ENCODE measurements at places on chromosomes 16 and 17.

DNA sequence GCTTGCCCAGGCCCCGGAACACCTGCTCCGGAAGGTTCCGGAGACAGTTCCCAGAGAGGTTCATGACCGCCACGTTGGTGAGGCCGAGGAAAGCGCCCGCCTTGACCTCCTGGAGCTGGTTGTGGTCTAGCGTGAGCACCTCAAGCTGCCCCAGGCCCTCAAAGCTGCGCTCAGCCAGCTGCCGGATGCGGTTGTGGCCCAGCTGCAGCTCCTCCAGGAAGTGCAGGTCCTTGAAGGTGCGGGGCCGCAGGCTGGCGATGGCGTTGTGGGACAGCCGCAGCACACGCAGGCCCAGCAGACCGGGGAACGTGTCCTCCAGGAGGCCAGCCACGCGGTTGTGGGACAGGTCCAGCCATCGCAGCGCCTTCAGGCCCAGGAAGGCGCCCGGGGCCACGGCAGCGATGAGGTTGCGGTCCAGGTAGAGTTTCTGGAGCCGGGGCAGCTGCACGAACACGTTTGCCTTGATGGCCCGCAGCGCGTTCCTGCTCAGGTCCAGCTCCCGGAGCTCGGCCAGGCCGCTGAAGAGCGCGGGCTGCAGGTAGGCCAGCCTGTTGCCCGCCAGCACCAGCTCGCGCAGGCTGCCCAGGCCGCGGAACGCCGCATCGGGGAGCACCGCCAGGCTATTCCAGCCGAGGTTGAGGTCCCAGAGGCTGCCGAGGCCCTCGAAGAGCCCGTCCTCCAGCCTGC is 2.1 kb downstream of the IGFALS start:
- no peak for DNase-seq

DNA sequence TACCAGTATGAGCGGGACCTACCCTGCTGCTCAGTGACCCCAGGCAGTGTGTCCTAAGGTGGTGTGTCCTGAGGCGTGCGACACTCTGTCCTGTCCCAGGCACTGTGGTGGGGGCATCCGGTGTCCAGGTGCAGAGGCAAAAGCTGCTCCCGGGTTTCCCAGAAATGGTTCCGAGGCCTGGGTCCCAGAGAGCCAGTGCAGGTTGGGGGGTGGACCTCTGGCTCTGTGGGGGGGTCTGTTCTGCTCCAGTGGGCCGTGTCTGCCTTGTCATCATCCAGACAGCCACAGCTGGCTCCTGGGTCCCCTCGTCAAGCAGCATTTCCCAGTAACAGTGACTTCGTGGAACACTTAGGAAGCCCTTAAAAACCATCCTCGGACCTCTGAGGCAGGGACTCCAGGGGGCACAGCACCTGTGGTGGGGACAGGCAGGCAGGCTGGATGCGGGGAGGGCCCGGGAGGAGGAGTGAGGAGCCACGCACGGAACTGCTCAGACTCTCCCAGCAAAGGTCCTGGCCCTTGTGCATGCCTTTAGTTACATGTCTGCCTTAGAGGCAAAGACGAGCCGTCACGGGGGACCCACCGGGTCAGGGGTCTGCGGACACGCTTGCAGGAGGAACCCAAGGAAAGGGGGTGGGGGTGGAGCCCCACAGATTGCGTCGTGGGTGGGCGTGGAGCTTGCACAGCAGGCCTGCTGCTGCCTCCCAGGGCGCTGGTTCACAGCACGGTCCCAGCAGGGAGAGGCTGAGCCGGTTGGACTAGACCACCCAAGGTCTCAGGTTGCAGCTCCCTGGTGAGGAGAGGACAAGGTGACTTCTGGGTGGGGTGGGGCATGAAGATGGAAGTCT is 5.6 kb downstream of the SLC16A3 start:
- no peak for DNase-seq

- DNase-seq: no peak
Observed at GRCh38 chr16:23453338-23454052, 506 bp upstream of the COG7 start.

DNA sequence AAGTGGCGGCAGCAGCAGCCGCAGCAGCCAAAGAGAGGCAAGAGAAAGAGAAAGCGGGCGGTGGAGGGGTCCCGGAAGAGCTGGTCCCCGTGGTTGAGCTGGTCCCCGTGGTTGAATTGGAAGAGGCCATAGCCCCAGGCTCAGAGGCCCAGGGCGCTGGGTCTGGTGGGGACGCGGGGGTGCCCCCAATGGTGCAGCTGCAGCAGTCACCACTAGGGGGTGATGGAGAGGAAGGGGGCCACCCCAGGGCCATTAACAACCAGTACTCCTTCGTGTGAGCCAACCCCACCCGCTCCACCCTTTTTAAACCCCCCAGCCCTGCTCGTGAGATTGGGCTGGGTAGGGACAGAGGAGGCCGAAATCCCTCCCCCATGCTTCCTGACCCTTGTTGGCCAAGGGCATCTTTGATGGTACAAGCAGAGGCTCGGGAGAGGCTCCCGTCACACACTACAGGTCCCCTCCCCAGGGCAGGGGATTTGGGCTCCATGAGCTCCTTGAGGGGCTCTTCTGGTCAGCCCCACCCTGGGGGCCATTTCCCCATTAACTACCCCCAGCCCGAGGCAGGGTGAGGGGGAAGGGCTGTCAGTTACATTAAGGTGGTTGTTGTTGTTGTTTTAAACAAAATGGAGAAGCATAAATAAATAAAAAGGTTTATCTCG is 4.6 kb upstream of the ATP2A1 start:
- DNase-seq: no peak

- DNase-seq: no peak
Observed at GRCh38 chr17:78510141-78511075, 66.8 kb downstream of the DNAH17 start.

GRCh38 chr16:64845071-64845470 is 276.8 kb downstream of the CDH11 start:
- DNase-seq: no peak

GRCh38 chr16:78462288-78463208 is 363.1 kb downstream of the WWOX start:
- no peak for DNase-seq

- no peak for DNase-seq
Observed at GRCh38 chr16:88599825-88600538, 29.8 kb downstream of the ZC3H18 start.

DNA sequence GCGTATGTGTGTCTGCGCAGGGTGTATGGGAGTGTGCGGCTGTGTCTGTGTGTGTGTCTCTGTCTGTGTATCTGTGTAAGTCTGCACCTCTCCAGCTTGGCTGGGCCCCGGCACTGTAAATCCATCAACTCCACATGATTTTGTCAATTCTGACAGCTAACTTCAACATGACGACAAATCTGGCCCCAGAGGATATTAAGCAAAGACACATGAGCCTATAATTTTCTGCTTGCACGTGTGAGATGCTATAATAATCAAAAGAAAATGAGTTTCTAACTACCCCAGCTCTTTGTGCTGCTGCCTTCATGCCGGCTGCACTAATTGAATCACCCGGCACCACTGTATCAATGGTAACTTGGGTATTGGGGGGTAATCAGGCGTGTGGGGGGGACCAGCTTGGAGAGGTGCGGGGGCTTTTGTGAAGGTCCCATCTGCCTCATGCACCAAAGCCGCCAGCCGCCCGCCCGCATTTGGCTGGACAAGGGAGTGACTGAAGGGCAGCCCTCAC is 57.6 kb upstream of the LHX1 start:
- DNase-seq: no peak

DNA sequence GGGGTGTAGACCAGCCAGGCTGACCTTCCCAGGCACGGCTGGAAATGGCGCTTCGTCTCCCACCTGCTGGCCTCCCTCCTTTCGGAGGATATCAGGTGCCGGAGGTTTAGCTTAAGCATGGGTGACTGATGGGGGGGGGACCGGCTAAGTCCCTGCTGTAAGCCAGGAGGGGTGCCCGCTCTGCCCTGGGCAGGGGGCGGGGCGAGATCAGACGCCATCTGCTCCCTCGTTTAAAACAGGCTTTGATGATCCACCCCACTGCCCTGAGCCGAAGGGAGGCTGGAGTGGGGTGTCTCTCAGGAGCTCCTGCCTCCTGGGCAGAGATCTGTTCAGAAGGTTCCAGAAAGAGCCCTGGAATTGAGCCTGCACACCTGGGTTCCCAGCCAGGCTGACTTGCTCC is 26.0 kb downstream of the C16orf74 start:
- DNase-seq: no peak

- DNase-seq: no peak
Observed at GRCh38 chr16:17567455-17567854, 96.7 kb upstream of the XYLT1 start.

GRCh38 chr16:25916037-25916436 is 224.3 kb downstream of the HS3ST4 start:
- no peak for DNase-seq

DNA sequence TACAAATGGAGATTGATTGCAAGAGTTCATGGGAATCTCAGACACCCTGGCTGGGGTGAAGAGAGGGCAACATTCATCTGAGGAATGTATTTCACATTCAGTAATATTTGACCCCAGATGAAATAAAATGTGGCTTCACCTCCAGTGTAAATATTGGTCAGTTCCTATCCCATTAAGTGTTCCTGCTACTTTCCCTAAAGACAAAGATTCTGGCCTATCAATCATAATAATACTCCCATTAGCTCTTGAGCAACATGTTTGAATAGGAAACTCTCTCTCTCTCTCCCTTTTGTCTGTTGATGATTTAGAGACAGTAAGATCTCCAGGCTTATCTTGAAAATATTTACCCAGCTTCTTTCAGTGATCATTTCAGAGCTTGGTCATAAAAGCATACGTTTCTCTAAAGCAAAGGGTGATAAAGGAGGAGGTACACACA is 70.1 kb downstream of the KCNJ2 start:
- DNase-seq: no peak

DNA sequence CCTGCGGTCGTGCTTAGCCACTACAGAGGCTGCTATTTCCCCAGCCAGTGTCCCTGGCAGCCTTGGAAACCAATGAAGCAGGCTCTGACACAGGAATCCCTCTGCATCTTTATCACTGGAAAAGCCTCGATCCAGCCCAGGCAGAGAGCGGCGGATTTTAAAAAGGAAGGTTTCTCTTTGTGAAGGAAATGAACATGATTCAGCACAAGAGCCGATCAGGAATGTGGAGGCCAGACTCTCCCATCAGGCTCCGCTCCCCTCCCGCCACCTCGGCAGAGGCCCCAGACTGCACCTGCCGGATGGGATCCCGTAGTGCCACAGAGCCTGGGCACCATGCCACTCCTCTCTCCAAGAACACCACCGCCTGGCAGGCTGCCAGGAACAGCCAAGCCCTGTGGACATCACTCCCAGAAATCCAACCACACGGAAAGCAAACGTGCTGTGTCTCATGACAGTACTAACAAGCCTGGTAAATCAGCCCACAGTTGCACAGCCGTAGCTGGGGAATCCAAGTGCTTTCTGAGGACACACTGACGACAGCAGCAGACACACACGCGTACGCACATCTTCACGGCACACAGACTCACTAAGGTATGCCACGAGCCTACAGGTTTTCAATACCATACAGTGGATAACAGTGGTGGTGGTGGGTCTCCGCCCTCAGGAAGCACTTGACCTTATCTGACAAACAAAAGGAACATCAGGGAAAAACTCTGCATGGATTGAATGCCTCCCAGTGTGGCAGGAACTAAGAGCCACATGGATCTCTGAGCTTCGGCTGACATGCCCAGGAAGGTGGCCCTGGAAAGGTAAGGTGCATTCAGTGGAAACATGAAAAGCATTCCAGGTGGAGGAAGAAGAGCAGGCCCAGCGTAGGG is 5.4 kb downstream of the LRRC75A start:
- DNase-seq: no peak

GRCh38 chr17:55442953-55443683 is 21.5 kb upstream of the MMD start:
- no peak for DNase-seq

GRCh38 chr16:73262931-73263330 is 215.0 kb upstream of the ZFHX3 start:
- no peak for DNase-seq

- DNase-seq: no peak
Observed at GRCh38 chr16:69407702-69408323, 16.6 kb upstream of the CYB5B start.

DNA sequence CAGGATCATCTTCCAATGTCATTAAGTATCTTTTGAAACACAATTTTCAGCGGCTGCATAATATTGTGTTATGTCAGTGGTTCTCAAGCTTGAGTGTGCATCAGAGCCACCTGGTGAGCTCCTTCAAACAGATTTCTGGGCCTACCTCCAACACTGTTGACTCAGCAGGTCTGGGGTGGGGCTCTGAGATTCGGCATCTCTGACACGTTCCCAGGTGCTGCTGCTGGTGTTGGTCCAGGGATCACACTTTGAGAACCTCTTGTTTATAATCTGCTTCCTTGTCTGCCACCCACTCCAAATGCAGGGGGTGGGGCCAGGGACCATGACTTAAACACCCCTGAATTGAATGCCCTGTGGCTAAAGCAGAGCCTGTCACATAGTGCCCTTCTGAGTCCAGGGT is 73.8 kb upstream of the HNF1B start:
- DNase-seq: no peak

DNA sequence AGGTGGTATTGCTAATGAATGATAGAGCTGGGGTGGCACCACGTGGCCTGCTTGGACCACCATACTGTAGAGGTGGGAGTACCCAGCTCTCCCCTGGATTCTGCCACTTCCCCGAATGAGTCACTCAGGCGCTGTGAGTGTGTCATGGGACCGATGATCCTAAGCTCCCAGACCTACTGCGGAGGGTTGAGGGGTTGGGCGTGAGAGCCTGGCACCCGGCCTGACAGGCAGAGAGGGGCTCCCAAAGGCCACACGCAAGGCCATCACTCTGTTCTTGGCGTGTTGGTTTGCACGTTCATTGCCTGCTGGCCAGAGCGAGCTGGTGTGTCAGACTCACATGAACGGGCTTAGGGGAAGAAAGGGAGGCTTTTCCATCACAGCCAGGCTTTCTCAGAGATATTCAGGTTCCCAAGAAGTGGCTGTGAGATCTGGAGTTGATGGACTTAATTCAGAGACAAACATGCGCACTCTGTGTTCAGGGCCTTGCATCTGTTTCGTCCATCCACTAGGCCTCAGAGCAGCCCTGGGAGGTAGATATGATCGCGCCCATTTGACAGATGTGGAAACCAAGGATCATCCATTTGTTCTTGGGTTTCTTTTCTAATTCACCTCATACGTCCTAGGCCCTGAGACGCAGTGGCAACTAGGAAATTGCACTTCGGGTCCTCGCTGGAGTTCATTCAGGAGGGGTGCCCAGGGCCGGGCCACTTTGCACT is 41.4 kb downstream of the CMIP start:
- DNase-seq: no peak

DNA sequence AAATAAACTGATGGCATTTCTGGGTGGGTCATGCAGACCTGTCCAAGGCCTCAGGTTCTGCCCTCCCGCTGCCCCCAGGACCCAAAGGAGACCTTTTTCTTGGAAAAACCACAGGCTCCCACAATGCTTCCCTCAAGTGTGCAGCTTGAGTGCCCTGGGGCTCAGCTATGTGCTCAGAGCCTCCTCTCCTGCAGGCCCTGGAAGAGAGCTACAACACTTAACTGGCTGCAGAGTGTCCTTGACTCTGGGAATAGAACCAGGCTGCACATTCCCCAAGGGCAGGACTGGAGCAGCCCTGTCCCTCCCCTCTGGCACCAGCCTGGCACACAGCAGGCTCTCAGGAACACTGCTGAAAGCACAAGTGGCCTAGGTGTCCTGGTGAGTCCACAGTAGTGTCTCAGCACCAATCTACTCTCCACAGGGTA is 4.8 kb upstream of the SREBF1 start:
- DNase-seq: no peak

- DNase-seq: no peak
Observed at GRCh38 chr16:30998852-30999761, 11.3 kb downstream of the STX1B start.
